ENCODE measurements at places on chromosomes 11 and 22. TPM values are rescaled to one million over a fixed set of nuclear protein-coding genes. Genes with fewer than 3 reads are reported as not detected.

GRCh38 chr11:128904656-128905344 is 13.6 kb downstream of the KCNJ5 start:
- DNase-seq, result peak; percentile 56

P2RX6 gene
- polyA plus RNA-seq, result 29.6 TPM

- peak; percentile 64 for DNase-seq
These were observed 13.2 kb upstream of the HDHD5 start for GRCh38 chr22:17172029-17172833.

DNA sequence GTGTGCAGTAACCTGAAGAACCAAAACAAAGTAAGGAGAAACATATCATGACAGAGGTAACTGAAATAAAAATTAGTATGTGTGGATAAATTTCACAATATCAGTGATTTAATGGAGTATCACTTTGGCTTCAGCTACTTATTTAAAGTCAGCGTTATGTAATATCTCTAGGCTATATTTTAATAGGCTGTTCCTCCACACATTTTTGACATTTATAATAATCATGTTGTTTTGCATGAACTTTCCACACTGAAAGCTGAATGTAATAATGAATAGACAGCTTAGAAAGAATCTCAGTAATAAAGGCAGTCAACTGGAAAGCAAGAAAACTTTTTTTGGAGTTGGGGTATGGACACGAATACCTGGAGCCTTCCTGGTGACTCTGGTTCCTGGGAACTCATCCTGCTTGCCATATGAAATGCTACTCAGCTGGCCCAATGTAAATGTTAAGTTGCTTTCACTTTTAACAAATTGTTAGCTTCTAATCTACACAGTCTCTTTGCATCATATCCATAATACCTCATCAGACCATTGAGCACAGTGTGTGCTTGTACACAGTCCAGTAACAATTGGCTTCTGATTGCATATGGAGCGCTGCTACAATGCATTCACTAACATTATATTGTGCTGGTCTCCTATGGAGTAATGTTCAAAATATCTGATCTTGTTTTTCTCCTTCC is 257.7 kb downstream of the SOX6 start:
- no peak for DNase-seq

WBP2NL gene
- 1.3 TPM for polyA plus RNA-seq

TSKU gene
- polyA plus RNA-seq, result 31.9 TPM

- DNase-seq, result no peak
These were observed 437 bp downstream of the KIAA0930 start for GRCh38 chr22:45240104-45240809.

Measured in muscle of leg (tissue), 16 donors.